ENCODE measurements at places on chromosomes 12 and 14.

- no peak for DNase-seq
Observed at GRCh38 chr14:101851183-101851582, 89.7 kb downstream of the PPP2R5C start.

DNA sequence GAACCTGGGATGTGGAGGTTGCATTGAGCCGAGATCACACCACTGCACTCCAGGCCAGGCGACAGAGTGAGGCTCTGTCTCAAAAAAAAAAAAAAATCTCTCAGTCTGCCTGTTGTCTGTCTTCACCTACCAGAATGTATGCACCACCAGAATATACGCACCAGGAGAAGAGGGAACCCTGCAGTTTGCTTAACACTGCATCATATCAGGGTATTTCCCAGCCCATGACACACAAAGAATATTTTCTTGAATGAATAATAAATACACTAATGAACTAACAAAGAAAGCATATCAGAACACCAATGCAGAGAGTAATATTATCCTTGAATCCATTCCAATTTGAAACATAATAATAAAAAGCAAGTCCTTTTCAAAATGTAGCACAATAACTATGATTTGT is 44.2 kb upstream of the FOXN3 start:
- DNase-seq = no peak

DNA sequence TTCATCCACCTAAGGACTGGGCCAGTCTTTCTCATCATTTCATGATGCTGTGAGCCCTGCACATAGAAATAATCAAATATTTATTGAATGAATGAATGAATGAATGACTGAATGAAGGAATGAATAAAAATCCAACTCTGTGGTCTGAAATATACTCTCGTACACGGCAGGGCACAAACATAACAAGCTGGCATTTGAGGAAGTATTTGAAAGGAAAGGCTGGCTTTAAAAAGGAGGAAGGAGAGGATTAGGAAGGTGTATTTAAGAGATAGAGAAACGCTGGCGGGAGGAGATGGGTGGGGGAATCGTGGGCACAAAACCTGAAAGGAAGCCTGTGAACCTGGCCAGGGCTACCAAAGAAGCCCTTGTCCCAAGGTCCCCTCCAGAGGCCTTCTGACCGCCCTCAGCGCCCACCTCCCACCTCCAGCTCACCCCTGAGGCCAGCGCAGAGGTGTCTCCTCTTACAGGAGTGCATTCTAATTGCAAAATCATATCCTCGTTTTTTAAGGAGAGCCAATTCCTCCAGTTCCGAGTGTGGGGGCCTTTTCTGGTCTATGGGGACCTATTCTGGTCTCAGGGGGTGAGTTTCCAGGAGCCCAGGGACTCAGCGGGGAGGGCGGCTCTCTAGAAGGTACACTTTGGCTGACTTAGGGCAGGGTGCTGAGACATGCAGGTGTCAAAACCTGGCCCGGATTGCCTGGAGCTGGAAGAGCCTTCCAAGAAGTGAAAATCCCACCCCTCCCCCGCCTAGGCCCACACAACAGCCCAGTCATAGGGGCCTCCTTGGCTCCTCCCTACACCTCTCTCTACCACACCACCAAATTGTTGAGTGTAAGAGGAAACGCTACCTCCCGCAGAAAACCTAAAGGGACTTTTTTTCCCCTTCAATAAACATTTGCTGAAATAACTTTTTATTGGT is 8.7 kb upstream of the JDP2 start:
- DNase-seq = peak; percentile 62

DNA sequence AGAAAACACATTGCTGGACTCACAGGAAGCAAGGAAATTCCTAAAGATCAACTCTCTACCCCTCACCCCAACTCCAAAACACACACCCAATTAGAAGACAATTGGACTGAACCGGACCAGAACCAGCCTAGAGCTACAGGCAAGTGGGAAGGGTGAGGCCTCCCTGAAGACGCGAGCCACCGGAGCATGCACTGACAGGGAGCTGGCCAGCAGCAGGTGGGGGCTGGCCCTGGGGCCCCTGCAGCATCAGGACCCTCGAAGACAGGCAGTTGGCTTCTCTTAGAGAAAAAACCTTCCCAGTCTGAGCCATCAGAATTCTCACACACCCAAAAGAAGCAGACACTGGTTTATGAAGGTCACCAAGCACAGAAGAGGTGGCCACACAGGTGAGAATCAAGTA is 209.5 kb upstream of the DIO3 start:
- DNase-seq = no peak

DNA sequence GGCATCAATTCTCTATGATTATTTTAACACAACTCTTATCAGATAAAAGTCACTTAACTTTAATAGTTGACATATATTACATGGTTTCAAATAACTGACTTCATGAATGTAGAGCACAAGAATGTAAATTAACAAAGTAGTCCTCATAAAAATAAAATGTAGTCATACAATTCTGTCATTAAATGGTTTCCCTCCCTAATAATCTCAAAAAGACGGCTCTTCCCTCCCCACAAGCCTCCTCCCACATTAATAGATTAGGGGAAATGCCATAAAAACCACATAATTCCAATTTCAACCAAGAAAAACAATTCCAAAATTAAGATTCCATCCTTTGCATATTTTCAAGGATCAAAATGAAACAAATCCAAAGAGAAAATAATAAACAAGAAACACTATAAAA is 36.7 kb downstream of the SPTLC2 start:
- no peak for DNase-seq

DNA sequence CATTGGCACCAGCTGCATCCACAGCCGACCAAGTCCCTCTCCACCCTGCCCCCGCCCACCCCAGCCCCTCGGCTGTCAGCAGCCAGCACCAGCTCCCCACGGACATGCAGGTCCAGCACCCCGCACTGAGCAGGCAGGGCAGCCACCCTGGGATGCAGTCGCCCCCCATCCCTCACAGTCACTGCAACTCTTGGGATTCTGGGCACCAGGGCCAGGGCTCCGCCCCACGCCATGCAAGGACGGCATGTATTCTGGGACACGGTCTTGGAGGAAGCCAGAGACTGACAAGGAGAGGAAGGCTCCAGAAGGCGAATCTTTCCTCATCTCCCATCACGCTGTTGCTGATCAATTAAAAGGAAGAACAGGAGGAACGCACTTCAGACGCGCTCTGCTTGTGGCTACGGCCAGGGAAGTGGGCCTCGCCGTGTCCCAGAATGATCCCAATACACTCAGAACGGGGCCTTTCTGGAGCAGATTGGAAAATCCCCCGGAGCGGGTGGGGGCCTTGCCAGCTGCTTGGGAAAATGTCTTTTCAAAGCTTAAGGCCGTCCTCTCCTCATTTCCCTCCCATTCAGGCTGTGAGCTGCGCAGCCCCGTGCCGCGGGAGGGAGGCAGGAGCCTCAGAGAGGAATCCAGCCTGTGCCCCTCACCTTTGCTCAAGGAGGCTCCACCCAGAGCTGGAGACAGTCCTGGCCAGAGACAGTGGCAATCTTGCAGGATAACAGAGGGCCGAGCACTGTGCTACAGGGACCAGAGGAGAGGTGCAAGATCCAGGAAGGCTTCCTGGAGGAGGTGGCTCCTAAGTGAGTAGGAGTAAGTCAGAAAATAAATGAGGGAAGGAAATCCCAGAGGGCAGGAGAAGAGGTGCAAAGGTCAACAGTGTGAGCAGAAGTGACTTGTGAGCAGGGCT is 54.1 kb upstream of the DIO3 start:
- no peak for DNase-seq

DNA sequence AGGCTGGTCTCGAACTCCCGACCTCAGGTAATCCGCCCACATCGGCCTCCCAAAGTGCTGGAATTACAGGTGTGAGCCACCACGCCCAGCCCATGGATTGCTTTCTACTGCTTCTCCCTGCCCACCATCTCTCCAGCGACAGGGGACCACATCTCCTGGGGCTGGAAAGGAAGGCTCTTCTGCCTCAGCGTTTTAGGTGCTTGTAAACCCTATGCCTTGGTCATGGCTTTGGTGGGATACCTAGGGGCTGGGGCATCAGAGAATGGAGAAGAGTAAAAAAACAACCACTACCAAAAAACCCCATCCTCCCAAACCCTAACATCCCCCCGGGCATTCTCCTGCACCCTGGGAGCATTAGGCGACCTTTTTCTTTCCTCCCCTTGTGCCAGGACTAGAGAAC is 1.1 kb upstream of the TMEM121 start:
- no peak for DNase-seq

DNA sequence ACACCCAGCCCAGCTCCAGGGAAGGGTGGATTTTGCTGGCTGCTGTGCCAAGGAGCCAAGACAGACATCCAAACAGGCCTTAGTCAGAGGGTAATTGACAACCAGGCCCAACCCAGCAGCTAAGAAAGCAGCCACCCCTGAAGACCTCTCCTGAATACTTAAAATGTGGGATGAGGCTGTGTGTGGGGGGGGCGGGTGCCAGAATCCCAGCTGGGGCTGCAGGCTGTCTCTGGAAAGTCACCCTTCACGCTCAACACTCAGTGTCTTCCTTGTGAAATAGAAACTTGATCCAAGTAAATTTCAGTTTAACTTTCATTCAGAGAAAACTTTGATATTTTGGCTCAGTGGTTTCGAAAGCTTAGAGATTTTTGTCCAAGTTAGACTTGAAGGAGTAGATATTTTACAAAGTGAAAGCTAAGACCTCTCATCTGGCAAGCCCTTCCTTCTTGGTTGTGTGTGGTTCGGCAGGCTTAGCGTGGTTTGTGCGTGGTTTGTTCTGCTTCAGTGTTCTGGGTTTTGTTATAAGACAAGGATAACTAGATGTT is 5.1 kb downstream of the PAPLN start:
- DNase-seq = peak; percentile 17

DNA sequence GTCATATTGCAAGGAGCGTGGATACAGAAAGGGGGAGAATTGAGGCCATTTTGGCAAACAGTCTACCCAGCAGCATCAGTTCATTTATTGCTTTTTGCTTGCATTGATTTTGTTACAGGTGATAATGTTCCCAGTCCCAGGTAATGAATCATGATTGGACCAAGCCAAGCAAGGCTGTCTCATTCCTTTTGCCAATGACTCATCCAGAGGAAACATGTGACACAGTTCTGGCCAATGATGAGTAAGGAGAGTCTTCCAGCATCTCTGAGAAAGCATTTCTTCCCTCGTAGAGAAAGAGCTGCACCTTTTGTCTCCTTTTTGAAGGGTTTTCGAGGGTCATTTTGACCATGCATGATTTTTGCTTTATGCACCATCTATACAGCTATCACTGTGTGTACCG is 68.2 kb downstream of the SLC15A4 start:
- no peak for DNase-seq

- DNase-seq = no peak
Observed at GRCh38 chr12:58313091-58313855, 371.9 kb downstream of the ATP23 start.

GRCh38 chr14:86946446-86946845 is 1046.5 kb downstream of the GALC start:
- no peak for DNase-seq
